ENCODE measurements at places on chromosomes 11 and 22. TPM values are rescaled to one million over a fixed set of nuclear protein-coding genes. Genes with fewer than 3 reads are reported as not detected.

- DNase-seq = no peak
These were observed 8.6 kb upstream of the POLDIP3 start for GRCh38 chr22:42623301-42623751.

- DNase-seq = no peak
These were observed 22.1 kb upstream of the ACCSL start for GRCh38 chr11:44025727-44026126.

DNA sequence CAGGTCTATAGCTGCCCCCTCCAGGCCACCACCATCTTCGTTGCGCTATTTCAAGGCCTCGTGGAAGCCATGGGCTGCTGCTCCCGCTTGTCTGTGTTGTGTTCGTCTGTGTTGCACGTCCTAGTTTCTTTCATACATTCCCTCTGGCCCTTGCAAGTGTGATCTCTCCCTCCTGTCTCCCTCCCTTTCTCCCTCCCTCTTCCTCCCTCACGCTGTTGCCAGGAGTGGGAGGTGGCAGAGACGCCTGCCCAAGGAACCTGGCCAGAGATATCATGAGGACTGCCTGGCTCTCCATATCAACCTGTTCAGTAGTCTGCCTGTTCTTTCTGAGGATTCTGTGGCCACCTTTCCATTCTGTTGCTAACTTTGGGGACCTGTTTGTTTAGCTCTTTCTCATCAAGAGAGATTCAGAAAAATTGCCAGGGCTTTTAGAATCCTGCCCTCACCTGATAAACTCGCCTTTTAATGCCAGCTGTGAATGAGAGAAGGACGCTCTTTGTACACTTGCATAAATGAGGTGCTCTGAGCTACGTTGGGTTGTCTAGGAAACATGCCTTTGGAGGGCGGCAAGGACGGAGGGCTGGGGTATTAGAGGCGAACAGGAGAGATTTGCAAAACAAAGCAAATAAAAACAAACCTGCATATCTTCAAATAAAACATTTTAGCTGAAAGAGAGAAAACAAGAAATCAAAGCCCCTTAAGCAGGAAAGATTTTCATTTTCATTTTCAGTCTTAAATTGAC lies 185.2 kb downstream of the TBC1D22A start:
- no peak for DNase-seq

PARVG gene
- 7.3 TPM for total RNA-seq

PANX3 gene
- total RNA-seq = not detected

Measured in heart left ventricle (tissue), 16 donors.